Stimulated activated CD4-positive, alpha-beta T cell treated with anti-CD3 and anti-CD28 coated beads, Interleukin-15, amount 100 ng/mL, for 24 hours (primary cell): ENCODE measurements at places on chromosomes 16 and 17.

- peak; percentile 55 for DNase-seq
Measured at GRCh38 chr17:42459256-42459800, 650 bp downstream of the ATP6V0A1 start.

DNA sequence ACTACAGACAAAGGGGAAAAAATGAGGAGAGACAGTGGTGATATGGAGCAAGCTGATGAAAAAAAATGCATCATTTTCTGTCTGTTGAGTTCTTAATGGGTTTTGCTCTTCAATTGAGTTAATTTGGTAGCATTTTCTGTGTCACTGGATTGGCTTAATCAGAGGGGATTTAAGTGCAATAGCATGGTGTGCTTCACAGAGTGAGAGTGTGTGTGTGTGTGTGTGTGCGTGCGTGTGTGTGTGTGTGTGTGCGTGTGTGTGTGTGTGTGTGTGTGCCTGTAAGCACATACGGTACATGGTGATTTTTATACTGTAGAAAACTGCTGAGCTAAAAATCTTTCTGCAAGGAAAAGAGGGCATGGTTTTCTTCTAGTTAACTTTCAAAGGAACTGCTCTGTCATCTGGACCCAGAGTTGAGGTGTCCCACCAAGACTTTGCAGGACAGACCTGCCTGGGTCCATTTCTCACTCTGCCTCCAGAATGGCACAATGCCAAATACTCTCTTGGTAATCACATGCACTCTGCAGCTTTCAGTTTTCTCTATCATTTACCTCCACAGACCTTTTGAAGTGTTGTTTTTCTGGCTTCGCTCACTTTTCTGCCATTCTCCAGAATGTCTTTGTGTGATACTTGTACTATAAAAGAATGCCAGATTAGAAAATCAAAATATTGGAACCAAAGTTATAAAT lies 952.6 kb upstream of the SOX9 start:
- no peak for DNase-seq

DNA sequence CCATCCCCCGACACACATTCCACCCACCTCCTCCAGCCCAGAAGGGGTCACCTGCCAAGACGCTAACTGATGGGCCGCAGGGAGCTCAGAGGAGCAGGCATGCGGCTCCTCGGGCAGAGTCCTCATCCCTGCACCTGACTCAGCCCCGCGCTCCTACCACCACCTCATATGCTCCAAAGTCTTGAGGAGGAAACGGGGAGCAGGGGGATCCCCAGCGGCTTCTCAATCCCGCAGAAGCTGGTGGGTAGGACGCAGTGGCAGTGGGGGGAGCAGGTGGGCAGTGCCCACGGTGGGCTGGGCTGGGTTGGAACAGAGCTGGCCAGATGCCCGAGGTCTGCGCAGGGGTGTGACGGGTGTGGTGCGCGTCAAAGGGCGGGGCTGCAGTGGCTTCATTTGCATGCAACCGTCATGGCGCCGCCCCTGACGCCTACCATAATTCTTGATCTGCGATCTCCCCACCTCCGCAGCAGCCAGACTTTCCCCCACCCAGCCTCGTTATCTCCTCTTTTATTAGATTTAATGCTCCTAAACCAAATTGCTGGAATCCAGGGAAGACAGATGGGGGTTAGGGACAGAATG lies 39.0 kb upstream of the EMP2 start:
- peak; percentile 51 for DNase-seq

GRCh38 chr16:79662122-79662521 lies 61.6 kb upstream of the MAF start:
- DNase-seq, result no peak

- no peak for DNase-seq
Measured at GRCh38 chr17:76197911-76198310, 42.4 kb downstream of the RNF157 start.
